T follicular helper cell (primary cell): ENCODE measurements at places on chromosomes 6 and 20.

- no peak for DNase-seq
Observed at GRCh38 chr20:42191140-42191860, 573.1 kb upstream of the CHD6 start.

DNA sequence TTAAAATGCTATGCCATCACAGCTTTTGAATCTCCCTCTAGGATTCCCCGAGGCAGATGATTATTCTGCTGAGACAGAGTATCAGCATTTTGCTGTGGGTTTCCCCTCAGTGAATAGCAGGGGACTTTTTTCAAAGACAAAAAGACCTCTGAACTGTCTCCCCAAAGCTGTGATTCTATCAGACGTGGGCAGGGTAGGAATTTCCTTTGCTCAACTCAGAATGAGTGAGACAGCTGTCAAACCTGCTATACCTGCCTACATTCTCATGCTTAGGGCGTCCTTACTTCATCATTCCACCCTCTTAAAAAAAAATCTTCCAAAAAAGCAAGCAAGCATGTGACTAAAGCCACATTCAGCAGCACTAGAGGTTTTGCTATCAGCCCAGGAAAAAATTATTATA lies 147.6 kb upstream of the FAM83B start:
- DNase-seq = no peak

GRCh38 chr20:48405909-48406308 lies 421.9 kb downstream of the PREX1 start:
- DNase-seq = no peak

- no peak for DNase-seq
Observed at GRCh38 chr20:47127999-47128398, 228.5 kb downstream of the ZMYND8 start.

DNA sequence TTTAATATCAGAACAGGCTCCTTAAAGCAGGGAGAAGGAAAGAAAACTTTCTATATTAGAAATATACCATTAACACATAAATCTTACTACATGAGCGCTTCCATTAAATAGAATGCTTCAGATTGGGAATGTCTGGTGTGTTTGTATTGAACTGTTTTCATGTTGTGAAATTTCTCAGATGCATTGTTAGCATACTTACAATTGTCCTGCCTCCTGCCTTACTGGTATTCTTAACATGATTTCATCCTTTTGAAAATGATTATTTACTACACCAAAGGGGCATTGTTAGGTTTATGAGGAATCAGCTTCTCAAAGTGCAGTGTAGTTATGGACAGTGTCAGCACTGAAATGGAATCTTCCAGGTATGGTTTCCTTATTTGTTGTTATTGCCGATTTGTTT lies 145.6 kb downstream of the MTFR2 start:
- DNase-seq = no peak

DNA sequence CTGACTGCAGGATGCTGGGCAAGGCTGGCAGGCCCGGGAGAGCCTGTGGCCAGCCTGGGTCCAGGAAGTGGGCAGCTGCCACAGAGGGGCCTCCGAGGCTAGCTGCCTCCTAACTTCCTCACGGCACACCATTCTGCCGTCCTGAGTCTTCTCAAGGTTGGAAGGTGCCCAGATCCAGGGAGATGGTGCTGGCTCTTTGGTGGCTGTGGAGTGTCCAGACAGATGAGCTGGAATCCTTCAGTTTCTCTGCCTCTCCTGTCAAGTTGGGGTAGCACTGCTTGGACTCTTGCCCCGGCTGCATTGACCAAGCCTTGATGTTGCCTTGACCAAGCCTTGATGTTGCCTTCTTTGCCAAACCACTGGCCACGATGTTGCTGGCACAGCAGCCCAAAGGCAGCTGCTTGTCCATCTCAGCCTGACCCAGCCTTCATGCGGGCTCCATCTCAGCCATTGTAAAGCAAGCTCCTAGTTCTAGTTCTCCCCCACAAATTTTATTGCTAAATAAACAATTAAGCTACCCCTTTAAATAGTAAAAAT lies 75.1 kb upstream of the AFDN start:
- no peak for DNase-seq

DNA sequence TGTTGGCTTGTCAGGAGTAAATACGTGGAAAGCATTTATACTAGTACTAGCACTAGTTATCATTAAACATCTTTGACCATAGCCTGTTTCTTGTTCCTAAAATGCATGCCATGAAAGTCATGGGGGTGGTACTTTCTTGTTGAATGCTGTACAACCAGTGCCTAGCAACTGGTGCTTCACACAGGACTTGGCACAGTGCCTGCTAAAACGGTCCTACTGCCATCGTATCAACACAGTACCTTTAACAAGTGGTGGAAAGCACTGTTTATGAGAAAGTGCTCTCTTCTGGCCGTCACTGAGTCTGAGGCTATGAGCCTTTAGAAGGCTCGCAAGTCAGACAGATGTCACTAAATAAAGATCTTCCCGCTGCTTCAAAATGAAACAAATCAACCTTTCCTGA lies 21.6 kb downstream of the ZNFX1 start:
- DNase-seq = no peak

GRCh38 chr6:87045521-87046075 lies 49.3 kb downstream of the CGA start:
- DNase-seq = no peak

DNA sequence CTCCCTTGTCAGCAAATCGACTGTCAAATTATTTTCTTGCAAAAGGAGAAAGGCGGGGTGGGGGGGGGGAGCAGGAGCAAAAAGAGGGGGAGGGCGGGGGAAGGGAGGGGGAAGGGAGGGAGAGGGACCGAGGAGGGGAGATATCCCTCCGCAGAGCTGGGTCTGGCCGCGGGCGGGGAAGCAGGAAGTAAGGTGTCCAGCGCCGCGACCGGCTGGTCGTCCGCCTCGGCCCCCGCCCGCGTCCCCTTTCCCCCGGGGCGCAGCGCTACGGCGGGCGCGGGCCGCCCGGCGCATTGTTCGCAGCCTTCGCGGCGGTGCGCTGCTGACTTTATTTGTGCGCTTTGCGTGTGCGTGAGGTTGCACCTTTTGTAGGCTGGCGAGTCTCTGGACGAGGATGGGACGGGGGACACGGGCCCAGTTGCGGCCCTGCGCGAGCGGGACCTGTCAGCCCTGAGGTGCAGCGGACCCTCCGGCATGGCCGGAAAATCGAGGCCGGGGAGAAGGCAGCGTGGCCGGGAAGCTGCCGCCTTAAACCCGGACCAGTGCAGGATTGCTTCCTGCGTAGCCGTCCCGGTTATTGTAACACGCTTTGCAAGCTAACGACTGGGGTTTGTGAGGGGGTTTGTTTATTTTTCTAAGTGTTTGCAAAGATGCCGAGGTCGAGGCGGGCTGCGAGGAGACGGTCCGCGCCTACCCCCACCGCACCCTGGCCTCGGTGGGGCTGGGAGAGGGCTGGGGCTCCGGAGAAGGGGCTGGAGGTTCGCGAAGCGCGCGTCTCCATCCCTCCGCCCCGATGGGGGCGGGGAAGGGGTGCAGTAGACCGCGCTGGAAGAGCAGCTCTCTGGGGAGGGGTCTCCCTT lies 675 bp upstream of the TRERF1 start:
- DNase-seq = no peak

DNA sequence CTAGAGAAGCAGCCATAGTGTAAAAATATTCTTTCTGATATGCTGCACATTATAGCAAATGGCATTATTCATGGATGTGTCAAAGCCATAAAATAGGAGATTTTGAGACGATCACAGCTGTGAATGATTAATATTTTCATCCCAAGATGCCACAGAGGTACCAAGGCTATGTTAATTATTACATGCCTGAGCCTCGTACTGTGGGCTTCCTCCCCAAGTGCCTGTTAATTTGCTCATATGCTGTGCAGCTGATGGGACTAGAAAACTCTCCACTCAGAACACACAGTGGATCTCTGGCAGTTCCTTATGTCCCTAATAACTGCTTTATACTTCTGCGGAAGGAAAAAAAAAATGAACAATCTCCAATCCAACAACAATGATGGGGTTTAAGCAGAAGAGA lies 184.9 kb upstream of the TSHZ2 start:
- no peak for DNase-seq

- peak; percentile 15 for DNase-seq
Observed at GRCh38 chr20:37564388-37565133, 36.9 kb upstream of the BLCAP start.

DNA sequence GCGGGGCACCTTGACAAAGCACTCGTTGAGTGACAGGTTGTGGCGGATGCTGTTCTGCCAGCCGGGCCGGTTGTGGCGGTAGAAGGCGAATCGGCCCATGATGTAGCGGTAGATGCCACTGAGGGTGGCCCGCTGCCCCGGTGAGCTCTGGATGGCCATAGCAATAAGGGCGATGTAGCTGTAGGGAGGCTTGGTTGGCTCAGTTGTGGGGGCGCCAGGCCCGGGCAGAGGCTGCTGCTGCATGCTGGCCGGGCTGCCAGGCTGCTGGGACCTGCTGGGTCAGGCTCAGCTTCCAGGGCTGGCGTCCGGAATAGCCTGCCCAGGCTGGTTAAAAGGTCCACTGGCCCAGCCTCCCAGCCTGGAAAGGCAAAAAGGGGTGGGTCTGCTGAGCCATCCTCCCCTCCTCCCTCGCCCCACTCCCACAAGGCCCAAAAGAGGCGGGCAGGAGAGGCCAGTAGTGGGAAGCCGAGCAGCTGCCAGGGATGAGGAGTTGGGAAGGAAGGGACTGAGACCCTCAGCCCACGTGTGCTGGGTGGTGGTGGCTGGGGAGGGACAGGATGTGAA lies at the start of gene FOXS1:
Gene FOXS1 (minus strand): TSS at position 305 of the 564 bp plus-strand sequence. CDS start 62 bp downstream, at position 243.
- no peak for DNase-seq

DNA sequence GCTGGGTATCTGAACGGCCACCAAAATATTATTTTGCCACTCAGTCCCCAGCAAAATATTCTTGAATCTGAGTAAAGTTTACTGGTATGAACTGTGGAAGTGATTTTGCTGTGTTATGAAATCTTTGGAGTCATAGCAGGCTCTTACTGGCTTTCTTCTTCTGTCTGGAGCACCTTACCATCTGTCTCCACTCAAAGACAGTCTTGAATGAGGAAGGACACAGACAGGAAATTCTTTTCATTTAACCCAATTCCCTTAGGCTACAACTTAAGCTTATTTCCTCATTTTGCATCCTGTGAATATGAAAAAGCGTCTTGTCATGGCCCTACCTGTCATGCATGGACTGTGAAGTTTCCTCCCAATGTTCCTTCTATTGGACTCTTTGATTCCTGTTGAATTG lies 24.7 kb downstream of the FNDC1 start:
- no peak for DNase-seq

GRCh38 chr6:119830494-119831295 lies 481.1 kb upstream of the MAN1A1 start:
- no peak for DNase-seq

DNA sequence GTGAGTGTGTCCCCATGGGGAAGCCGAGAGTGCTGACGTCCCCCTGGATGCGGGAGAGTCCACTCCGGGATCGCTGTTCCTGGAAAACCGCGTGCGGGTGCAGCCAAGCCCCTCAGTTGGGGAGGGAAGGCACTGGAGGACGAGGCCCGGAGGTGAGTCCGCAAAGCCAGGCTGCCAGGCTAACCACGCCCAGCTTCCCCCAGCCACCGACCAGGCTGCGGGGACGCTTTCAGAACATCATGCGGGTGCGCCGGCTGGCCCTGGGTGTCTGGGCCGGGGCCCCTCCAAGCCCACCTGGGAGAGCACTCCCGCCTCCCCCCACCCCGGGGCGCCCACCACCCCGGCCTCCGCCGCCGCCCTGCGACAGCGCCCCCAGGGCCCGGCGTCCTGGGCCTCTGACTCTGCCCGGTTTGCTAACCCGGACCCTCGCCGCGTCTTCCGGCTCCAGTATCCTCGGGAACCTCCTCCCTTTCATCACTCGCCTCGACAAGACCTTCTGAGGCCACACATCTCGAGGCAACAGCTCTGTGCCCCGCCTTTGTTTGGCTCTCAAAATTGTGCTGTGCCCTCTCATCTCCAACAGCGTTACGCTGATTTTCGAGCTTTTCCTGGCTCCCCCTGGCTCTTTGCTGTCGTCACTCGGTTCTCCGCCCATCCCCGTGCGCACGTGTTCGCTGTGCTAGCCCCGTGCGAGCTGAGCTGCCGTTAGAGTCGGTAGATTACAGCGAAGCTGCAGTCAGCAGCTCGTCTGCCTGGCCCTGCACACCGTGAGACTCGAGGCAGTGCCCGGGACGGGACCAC lies 47.1 kb upstream of the ENTPD6 start:
- peak; percentile 56 for DNase-seq

GRCh38 chr20:8587810-8588209 lies 455.7 kb downstream of the PLCB1 start:
- DNase-seq = no peak

GRCh38 chr20:19211661-19212468 lies 577 bp upstream of the SLC24A3 start:
- no peak for DNase-seq

DNA sequence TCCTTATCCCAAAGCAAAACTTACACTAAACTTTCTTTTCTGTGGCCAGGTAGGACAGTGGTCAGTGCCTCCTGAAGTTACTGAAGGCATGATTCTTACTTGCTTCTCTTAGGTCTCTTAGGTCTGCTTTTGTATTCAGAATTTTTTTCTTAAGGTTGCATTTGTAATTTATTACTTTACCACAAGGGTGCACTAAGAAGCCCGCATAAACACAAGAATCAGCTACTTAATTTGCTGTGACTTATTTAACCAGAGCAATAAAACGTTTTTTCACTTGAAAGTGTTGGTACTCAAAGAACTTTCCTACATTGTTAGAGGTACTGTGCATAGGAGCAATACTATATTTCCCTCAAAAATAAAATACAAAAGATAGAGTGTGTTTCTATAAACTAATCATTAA lies 75.4 kb upstream of the LAMA2 start:
- no peak for DNase-seq

- DNase-seq = no peak
Observed at GRCh38 chr6:13289789-13290318, 38.5 kb downstream of the TBC1D7 start.

DNA sequence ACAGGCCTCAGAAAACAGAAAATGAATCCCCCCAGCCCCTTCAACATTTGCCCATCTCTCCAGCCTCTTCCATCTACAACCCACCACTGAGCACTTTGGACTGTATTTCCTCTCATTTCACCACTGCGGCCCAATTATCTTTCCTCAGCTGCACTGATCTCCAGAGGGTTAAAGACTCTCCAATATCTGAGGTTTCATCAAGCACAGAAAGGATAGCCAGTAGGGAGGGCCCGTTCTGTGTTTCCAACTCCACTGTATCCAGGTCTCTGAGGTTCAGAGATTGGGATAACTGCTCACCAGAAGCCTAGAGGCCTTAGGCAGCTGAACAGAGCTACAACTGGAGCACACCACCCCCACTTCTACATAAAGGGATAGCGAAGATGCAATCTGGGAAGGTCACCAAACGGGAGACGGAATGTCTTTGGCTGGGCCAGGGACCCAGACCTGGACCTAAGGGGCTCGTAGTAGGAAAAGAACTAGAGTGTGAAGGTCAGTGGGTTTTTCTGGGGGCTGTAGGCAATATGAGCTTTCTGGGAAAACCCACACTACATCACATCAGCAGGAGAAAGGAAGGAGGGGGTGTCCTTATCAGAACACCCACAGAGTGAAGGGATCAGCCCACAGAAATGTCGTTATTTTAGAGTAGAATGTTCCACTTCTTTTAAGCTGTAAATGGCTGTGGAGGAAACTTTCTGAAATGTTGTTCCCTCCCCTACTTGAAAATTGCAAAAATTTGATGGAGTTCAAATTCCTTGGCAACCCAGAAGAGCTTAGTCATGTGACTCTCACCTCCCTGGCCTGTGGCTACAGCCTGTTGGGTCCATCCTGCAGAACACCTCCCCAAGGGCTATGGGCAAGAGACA lies 7.3 kb downstream of the KCNK5 start:
- no peak for DNase-seq
